ENCODE measurements at places on chromosomes 16 and 17. TPM values are rescaled to one million over a fixed set of nuclear protein-coding genes. Genes with fewer than 3 reads are reported as not detected.

DNA sequence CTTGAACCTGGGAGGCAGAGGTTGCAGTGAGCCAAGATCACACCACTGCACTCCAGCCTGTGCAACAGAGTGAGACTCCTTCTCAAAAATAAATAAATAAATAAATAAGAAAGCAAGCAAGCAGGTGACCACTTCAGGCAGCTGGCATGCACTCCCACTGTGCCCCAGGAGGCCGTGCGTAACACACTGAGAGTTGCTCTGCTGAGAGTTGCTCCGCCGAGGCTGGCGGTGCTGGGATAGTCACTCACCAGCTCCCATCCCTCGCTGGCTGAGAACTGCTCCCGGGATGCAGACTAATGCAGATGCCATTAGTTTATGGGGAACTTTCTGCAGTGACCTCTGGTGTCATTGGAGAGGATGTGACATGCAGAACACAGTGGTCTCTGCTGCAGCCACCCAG lies 105.7 kb upstream of the PLCG2 start:
- no peaks in the 10 kb centered on the region for H3K36me3 ChIP-seq
- no peak overlapping the region for H3K4me3 ChIP-seq
- H3K27me3 ChIP-seq, result no peaks in the 10 kb centered on the region
- DNase-seq, result no peak
- no peaks in the 10 kb centered on the region for H3K4me1 ChIP-seq
- H3K27ac ChIP-seq, result no peak overlapping the region

GRCh38 chr17:83204230-83204725 lies 124.9 kb downstream of the METRNL start:
- no peaks in the 10 kb centered on the region for H3K36me3 ChIP-seq
- no peak overlapping the region for H3K27ac ChIP-seq
- H3K4me1 ChIP-seq, result peaks cover 10% of the 10 kb centered on the region
- DNase-seq, result no peak
- no peaks in the 10 kb centered on the region for H3K27me3 ChIP-seq

DNA sequence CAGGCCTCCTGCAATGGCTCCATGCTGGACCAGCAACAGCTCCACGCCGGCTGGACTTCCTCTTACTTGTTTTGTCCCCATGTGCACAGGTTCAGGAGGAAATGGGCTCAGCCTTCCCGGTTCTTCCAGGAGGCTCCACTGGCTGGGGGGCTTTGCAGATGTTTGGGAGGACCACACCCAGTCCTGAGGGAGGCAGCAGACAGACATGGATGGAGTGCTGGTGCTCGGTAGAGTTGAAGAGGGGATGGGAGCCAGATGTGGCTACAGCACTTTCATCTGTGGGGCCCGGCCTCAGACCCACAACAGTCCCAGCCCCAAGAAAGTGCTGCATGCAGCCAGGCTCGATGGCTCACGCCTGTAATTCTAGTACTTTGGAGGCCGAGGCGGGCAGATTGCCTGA lies 21.8 kb downstream of the NARF start:
- peaks cover 85% of the 10 kb centered on the region for H3K36me3 ChIP-seq
- H3K4me3 ChIP-seq, result no peak overlapping the region
- H3K4me1 ChIP-seq, result no peaks in the 10 kb centered on the region
- H3K27ac ChIP-seq, result no peak overlapping the region
- no peak for DNase-seq
- no peaks in the 10 kb centered on the region for H3K27me3 ChIP-seq

- no peak overlapping the region for H3K4me3 ChIP-seq
- DNase-seq, result no peak
- peaks cover 13% of the 10 kb centered on the region for H3K36me3 ChIP-seq
- H3K27me3 ChIP-seq, result no peaks in the 10 kb centered on the region
- H3K4me1 ChIP-seq, result peaks cover 6% of the 10 kb centered on the region
These were observed 73.7 kb downstream of the TNRC6C start for GRCh38 chr17:78032166-78032565.

GRCh38 chr17:32222621-32223020 lies 43.0 kb upstream of the RHBDL3 start:
- DNase-seq, result no peak
- no peaks in the 10 kb centered on the region for H3K4me1 ChIP-seq
- no peaks in the 10 kb centered on the region for H3K36me3 ChIP-seq
- H3K27ac ChIP-seq, result no peak overlapping the region

- H3K27ac ChIP-seq, result no peak overlapping the region
- DNase-seq, result no peak
- H3K4me3 ChIP-seq, result no peak overlapping the region
- H3K27me3 ChIP-seq, result no peaks in the 10 kb centered on the region
- H3K36me3 ChIP-seq, result no peaks in the 10 kb centered on the region
These were observed 104.0 kb downstream of the AIPL1 start for GRCh38 chr17:6330936-6331335.

DNA sequence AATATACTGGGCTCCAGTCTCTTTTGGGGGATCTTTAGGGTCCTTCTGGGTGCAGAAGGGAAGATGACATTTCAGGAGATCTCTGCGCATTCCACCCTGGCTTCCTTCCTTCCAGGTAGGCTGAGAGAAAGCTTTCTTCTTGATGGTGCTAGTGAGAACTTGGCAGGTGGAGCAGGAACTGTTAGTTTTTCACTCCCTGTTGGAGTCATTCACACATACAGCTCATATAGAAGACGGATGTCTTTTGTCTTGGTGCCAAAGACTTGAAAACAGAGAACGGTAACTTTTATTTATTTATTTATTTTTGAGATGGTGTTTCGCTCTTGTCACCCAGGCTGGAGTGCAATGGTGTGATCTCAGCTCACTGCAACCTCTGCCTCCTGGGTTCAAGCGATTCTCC lies 43.9 kb downstream of the PITPNC1 start:
- H3K4me1 ChIP-seq, result peaks cover 51% of the 10 kb centered on the region
- no peaks in the 10 kb centered on the region for H3K27me3 ChIP-seq
- peak overlapping the region; percentile 82 for H3K27ac ChIP-seq
- H3K4me3 ChIP-seq, result no peak overlapping the region
- no peaks in the 10 kb centered on the region for H3K36me3 ChIP-seq

- no peak overlapping the region for H3K27ac ChIP-seq
- H3K4me1 ChIP-seq, result no peaks in the 10 kb centered on the region
- DNase-seq, result no peak
- no peaks in the 10 kb centered on the region for H3K36me3 ChIP-seq
These were observed 3.7 kb downstream of the C16orf78 start for GRCh38 chr16:49377196-49377755.

DNA sequence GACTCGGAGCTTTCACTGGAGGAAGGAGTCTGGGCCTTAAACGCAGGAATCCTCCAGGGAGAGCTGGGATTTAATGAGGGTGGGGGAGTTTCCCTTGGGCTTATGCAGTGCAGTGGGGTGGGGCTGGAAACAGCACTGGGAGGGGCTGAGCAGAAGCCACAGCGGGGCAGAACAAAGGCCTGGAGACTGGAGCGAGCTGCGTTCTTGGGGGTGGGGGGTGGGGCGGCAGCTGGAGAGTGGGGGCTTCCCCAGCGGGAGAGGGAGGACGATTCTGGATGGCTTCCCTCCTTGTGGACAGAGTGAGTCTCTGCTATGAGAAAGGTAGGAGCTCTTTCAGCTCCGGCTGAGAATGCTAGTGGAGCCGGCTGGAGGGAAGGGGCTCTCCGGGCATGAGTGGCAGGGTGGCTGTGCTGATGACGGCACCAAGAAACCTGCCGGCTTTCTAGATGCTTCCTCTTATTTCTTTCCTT lies 406.0 kb downstream of the SEC14L1 start:
- H3K27ac ChIP-seq, result no peak overlapping the region
- peaks cover 5% of the 10 kb centered on the region for H3K4me1 ChIP-seq
- H3K36me3 ChIP-seq, result no peaks in the 10 kb centered on the region
- no peak overlapping the region for H3K4me3 ChIP-seq
- H3K27me3 ChIP-seq, result no peaks in the 10 kb centered on the region
- no peak for DNase-seq

GRCh38 chr16:68078701-68079375 lies 6.3 kb upstream of the NFATC3 start:
- no peak for DNase-seq
- H3K4me3 ChIP-seq, result peak overlapping the region; percentile 40
- peaks cover 86% of the 10 kb centered on the region for H3K4me1 ChIP-seq
- peak overlapping the region; percentile 76 for H3K27ac ChIP-seq

GRCh38 chr16:13835387-13835786 lies 84.6 kb upstream of the ERCC4 start:
- no peak for DNase-seq
- no peaks in the 10 kb centered on the region for H3K36me3 ChIP-seq
- H3K4me1 ChIP-seq, result no peaks in the 10 kb centered on the region
- no peaks in the 10 kb centered on the region for H3K27me3 ChIP-seq

DNA sequence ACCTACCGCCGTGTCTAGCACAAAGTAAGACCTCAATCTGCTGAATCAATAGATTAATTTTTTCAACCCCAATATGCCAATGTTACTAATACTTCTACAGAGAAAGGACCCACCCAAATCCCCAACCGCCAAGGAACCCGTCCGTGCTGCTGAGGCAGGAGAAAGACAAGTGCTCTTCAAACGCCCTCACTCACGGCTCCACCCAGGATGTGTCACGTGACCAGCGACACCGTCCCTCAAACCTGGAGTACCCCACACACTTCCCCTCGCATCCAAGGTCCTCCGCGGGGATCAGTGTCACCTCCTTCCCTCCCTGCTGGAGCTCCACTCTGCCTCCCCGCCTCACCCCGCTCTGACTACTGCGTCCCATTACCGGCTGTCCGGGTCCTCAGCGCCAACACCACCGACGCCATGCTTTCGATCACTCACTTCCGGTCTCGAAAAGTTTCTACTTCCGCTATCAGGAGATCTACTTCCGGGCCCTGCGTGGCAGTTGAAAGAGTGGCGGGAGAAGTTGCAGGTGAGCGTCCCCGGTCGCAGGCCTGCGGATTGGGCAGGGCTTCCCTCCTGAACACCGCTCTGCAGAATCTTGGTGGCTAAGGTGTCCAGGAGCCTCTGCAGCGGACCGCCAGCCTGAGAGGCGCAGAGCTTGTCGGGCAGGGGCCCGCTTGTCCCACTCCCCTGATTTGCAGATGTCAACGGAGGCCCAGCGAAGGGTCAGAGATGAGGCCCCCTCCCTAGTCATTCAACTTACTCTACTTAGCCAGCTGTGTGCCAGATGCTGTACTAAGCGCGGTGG lies at the start of the genes EME1 and MRPL27:
Gene EME1 (plus strand): TSS at position 472 of the 799 bp plus-strand sequence. CDS start 1,980 bp downstream, outside the sequence.
Gene MRPL27 (minus strand): TSS at position 427 of the 799 bp plus-strand sequence. CDS start 14 bp downstream, at position 413.
- H3K36me3 ChIP-seq, result peaks cover 3% of the 10 kb centered on the region
- H3K4me3 ChIP-seq, result peak within 1 kb of the TSS; percentile 99
- DNase-seq, result peak; percentile 95
- peaks cover 9% of the 10 kb centered on the region for H3K4me1 ChIP-seq
- H3K27ac ChIP-seq, result peak within 1 kb of the TSS; percentile 99

- H3K4me3 ChIP-seq, result no peak overlapping the region
- no peak overlapping the region for H3K27ac ChIP-seq
- DNase-seq, result no peak
- H3K36me3 ChIP-seq, result peaks cover 64% of the 10 kb centered on the region
- no peaks in the 10 kb centered on the region for H3K27me3 ChIP-seq
- no peaks in the 10 kb centered on the region for H3K4me1 ChIP-seq
These were observed 80.8 kb upstream of the NOL11 start for GRCh38 chr17:67636834-67637520.

DNA sequence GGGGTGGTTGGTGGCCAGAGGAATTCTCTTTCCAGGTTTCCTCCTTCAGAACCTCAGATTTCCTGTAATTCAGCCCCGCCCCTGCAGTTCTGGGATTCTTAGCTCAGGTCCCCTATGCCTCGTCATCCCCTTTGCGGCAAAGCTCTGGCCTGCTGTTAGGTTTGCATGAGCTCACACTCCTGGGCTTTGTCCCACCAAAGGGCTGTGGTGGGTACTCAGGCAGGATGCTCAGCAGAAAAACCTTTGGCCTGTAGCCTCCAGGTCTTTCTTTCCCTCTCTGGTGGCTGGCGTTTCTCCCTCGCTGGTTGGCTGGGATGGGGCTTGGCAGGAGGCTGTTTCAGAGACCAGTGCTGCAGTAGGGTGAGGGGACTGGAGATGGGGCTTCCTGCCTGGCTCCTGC lies 9.6 kb upstream of the PLEKHG4 start:
- no peaks in the 10 kb centered on the region for H3K4me1 ChIP-seq
- no peaks in the 10 kb centered on the region for H3K36me3 ChIP-seq
- H3K27ac ChIP-seq, result no peak overlapping the region
- no peak for DNase-seq

- H3K27ac ChIP-seq, result no peak overlapping the region
- H3K27me3 ChIP-seq, result no peaks in the 10 kb centered on the region
- no peaks in the 10 kb centered on the region for H3K4me1 ChIP-seq
- H3K36me3 ChIP-seq, result no peaks in the 10 kb centered on the region
These were observed 138.2 kb downstream of the CCT6B start for GRCh38 chr17:34823023-34823422.

DNA sequence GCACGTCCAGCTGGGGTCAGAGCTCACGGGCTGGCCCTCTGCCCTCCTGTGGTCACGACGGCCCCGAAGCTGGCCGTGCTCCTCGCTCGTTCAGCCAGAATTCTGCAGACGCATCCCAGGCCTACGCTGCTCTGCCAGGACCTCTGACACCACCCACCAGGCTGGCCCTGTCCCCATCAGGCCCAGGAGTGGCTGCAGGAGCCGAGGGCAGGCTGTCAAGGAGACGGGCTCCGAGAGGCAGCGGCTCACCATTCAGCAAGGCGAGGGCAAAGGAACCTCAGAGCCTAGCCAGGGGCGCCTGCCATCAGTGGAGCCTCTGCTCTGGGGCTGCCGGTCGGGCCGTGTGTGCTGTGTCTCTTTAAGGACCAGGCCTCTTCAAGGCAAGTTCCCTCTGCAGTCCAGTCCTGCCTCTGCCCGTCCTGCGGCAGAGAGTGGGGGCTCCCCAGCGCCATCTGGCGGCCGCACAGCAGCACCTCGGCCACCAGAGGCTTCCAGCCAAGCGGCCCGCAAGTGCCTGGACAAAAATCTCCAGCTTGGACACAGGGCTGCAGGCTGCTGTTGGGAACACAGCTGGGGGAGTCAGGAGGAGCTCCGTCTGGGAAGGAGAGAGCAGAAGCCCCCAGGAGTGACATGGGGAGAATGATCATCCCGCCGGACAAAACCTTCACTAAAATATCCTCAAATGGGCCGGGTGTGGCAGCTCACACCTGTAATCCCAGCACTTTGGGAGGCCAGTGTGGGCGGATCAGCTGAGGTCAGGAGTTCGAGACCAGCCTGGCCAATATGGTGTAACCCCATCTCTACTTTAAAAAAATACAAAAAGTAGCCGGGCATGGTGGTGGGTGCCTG lies 7.4 kb upstream of the ABR start:
- DNase-seq, result peak; percentile 73
- H3K36me3 ChIP-seq, result no peaks in the 10 kb centered on the region
- H3K27ac ChIP-seq, result no peak overlapping the region
- H3K4me1 ChIP-seq, result peaks cover 7% of the 10 kb centered on the region

The CCL8 gene
- not detected for polyA plus RNA-seq

The KRTAP1-1 gene
- polyA plus RNA-seq, result not detected

The ARL5C gene
- polyA plus RNA-seq, result 0.15 TPM

The KRTAP4-9 gene
- polyA plus RNA-seq, result not detected

The KAT8 gene
- polyA plus RNA-seq, result 76.3 TPM

The FBXW10B gene
- not detected for polyA plus RNA-seq

The MPDU1 gene
- polyA plus RNA-seq, result 39.1 TPM

The MMP25 gene
- polyA plus RNA-seq, result 0.93 TPM

The MTSS2 gene
- not detected for polyA plus RNA-seq

All from naive thymus-derived CD4-positive, alpha-beta T cell (primary cell).